NCI-H526 (cell line): ENCODE measurements at places on chromosomes 2 and 18.

DNA sequence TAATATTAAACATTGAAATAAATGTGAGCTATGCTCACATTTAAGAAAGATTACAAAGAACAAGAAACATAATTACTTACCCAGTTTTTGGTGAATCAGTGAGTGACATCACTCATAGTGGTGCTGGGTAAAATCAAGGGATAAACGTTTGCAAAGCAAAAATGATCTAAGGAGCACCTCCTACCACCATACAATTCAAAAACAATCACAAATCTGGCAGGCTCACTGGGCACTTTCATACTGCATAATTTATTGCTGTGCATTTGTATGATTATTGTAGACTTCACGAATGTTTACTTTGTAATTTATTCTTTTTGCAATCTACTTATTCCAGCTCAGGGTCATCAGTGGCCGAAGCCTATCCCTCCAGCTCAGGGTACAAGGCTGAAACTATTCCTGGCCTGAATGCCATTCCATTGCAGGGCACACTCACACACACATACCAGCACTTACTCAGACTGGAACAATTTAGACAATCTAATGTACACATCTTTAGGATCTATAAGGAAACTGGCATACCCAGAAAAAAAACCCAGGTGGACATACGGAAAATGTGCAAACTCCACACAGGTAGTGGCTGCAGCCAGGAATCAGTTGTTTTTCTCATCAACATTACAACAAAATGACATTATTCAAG lies 34.4 kb downstream of the AFTPH start:
- DNase-seq: no peak

GRCh38 chr2:104944495-104944894 lies 90.6 kb downstream of the POU3F3 start:
- DNase-seq: peak; percentile 65

DNA sequence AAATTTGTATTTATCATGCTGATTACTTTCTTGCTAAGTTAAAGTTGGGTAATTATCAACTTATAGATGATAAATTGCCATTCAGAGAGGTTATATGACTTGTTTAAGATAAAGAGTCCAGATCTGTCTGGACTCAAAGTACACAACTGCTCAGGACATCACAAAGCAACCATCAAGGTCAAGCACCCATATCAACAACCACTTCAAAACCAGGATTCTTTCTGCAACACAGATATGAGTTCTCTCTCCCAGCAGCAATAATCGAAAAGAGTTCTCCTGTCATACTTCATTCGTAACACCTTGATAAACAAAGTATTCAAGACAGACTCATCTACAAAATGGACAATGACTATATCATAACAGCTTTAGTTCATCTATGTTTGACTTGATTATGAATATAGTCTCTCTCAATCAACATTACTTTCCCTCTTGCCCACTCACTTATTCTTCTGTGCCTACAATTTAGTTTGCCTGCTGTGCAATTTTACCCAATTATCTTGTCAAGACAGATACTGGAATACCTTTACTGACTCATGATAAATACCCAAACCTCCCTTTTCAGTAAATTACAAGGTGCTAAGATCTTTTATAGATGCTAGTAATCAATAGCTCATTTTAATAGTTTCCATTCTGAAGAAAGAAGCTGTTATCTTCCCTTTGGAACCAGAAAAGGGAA lies 281.8 kb downstream of the NBAS start:
- no peak for DNase-seq

GRCh38 chr18:58495634-58496033 lies 133.3 kb downstream of the ALPK2 start:
- DNase-seq: no peak

GRCh38 chr18:45542043-45542442 lies 73.2 kb upstream of the SLC14A2 start:
- no peak for DNase-seq
